ENCODE measurements at places on chromosomes 4 and X.
A peak's percentile ranks its signal among the peaks of the same experiment; 100 is the strongest.

- peak; percentile 59 for DNase-seq
Observed at GRCh38 chr4:25031077-25031621, 403 bp upstream of the LGI2 start.

- no peak for DNase-seq
Observed at GRCh38 chrX:100685997-100686305, 42.0 kb downstream of the SRPX2 start.

GRCh38 chrX:39820938-39821708 lies 276.6 kb downstream of the BCOR start:
- peak; percentile 61 for DNase-seq

DNA sequence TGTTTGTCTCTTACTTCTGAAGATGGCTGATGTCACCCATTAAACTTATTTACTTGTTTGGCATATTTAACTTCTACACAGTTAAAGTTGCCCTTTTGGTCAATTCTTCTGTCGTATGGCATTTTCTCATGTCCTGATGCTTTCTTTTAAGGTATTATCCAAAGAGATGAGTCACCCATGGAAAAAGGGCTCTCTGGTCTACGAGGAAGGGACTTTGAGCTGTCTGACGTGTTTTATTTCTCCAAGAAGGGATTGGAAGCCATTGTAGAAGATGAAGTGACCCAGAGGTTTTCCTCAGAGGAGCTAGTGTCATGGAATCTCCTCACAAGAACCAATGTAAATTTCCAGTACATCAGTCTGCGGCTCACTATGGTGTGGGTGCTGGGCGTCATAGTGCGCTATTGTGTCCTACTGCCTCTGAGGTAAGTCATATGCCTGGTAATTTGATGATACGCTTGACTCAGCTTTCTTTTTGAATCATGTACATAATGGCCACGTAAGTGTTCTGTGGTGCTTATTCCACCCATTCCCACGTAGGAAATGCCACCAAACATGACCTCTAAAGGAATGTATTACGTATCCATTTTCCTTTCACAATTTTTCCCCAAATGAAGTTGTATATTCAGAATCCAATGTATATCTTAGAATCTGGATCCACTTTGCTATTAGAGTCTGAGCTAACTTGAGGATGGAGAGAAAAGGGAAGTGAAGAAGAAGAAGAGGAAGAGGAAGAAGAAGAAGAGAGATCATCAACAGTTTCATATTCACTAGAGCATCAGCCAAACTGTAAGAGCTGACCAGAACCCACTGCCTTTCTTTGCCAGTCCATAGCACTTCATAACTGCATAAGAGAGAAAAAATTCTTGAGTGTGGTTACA lies 45.7 kb downstream of the GPAT3 start:
- no peak for DNase-seq

- DNase-seq, result no peak
Observed at GRCh38 chrX:149004936-149005335, 500.2 kb downstream of the IDS start.

DNA sequence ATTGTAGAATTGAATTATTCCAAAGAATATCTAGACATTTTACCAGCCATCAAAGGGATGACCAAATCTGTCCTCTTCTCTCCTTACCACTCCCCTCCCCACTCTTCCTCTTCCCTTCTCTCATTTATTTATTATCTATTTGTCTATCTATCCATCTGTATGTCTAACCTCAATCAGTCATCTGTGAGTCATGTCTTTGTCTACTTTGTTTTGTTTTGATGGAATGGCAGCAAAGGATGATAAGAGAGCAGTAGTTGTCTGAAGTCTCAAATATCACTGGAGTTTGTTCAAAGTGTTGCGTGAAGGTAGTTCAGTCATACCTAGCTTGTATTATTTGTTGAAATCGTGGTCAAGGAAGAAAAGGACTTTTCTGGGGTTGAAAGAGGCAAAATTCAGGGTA lies 34.7 kb upstream of the PGRMC2 start:
- no peak for DNase-seq

DNA sequence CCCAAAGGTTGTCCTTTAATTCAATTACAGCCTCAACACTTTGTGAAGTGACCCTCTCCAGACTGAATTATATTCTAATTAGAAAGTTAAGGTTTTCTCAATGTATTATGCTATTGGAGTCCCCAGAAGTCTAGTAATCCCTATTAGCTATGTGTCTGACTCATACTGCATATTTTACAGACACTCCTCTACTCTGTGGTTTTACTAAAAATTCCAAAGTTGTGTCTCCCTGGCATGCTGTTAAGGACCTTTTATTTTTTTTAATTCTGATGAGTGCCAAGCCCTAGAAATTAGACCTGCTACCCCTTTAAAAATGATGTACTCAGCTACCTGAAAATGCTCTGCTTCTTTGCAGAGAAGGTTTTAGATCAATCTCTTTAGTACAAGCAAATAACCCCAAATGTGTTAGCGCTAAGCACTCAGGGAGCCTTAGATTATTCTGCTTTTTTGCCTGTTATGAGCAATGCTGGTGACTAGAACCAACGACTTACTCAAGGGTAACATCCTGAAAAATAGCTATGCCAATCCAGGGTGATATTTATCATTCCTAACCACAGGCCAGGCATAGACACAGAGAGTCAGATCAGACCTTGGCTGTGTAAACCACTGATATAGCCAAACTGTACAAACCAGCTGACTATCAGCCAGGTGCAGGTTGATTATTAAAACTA lies 26.1 kb upstream of the CXCL13 start:
- DNase-seq, result no peak

- no peak for DNase-seq
Observed at GRCh38 chr4:60726779-60727178, 473.3 kb upstream of the ADGRL3 start.

GRCh38 chrX:50814701-50815100 lies 707 bp upstream of the SHROOM4 start:
- no peak for DNase-seq

DNA sequence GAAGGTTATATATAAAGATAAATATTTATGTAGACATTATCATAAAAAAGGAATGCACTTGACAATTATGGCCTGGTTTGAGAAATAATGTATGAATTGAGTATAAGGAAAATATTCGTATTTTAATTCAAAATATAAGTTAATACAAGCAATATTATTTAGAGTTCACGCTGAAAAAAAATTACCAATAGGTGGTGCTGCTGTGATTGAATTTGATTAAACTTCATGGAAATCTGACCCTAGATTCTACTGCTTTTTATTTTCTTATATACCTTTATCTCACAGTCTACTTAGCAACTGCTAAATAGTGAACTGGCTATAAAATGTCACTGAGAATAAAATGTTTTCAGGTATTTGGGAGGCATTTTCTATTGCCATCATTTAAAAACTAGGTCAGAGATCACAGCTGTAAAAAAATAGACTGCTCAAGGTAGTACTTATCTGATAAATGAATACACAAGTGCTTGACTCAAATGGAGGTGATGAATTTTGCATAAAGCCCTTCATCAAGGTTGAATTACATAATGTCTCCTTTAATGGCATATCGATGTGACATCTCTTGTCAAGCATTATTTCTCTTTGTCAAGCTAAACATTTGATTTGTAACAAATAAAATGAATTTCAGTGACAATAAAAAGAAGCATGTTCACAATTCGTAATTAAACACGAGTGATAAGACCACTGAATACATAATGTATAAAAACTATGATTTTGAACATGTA lies 1638.8 kb upstream of the PCDH7 start:
- DNase-seq, result no peak

- DNase-seq, result no peak
Observed at GRCh38 chr4:909821-910220, 22.3 kb downstream of the GAK start.

GRCh38 chr4:40563401-40563800 lies 66.3 kb downstream of the RBM47 start:
- DNase-seq, result no peak

- no peak for DNase-seq
Observed at GRCh38 chr4:26741491-26741871, 119.2 kb upstream of the STIM2 start.

DNA sequence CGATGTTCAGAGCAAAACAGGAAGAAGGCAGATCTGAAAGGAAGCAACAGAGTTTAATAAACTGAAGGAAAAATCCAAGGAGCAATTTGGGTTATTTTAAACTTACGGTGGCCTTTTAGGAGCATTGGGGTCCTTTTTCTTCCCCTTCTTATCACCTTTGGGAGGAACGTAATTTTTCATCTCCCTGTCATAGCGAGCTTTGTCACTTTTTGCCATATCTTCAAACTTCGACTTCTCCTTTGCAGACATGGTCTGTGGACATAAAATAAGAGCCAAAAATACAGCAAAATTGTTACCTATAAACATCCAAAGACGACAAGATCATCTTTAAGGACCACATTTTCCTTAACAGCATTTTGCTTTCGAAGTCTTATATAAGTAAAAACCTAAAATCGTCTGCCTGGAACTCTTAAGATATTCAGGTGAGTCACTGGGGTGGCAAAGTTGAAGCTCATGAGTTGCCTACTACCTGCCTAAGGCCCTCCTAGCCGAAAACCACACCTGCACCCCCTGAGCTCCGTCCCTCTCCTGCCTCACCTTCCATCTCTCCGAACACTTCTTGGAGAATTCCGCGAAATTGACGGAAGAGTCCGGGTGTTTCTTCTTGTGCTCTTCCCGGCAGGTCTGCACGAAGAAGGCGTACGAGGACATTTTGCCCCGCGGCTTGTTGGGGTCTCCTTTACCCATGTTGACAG lies 1.0 kb downstream of the HMGB2 start:
- DNase-seq, result no peak

- peak; percentile 24 for DNase-seq
Observed at GRCh38 chr4:85776096-85776495, 301.1 kb downstream of the ARHGAP24 start.

- peak; percentile 80 for DNase-seq
Observed at GRCh38 chrX:47619486-47620302, at the start of gene SYN1. Gene SYN1 (minus strand): TSS chrX:47619857. CDS start chrX:47619728, 129 bp downstream.

GRCh38 chr4:181661923-181662322 lies 581.3 kb upstream of the TENM3 start:
- no peak for DNase-seq

GRCh38 chrX:101409043-101409442 lies 1.0 kb downstream of the HNRNPH2 start:
- no peak for DNase-seq

DNA sequence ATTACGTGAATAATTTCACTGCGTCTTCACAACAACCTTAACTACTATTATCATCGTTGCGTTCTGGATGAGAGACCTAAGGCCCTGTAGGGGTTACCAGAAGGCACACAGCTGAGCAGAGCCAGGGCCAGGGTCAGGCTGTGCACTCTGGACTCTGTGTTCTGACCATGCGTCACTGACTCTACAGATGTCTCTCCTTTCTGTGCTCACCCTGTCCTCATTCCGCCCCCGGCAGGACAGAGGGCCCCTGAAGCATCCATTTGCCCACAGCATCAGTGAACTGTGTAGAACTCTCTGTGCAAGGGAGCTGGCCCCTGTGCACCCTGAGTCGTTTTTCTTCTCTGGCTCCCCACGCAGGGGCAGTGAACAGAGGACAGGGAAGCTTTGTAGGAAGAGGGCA lies 21.3 kb downstream of the GPKOW start:
- DNase-seq, result no peak

DNA sequence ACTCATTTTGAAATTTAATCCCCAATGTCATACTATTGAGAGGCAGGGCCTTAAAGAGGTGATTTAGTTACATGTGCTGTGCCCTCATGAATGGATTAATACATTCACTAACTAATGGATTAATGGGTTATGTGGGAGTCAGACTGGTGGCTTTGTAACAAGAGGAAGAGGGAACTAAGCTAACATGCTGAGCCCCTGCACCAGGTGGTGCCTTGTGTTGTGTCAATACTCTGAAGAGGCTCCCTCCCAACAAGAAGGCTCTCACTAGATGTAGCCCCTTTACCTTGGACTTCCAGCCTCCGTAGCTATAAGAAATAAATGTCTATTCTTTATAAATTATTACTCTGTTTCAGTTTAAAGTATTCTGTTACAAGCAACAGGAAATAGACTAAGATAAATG lies 411.9 kb upstream of the EMCN start:
- no peak for DNase-seq

Measured in right hindlimb (tissue), 1 donor.